ENCODE measurements at places on chromosomes 16 and 17. TPM values are rescaled to one million over a fixed set of nuclear protein-coding genes. Genes with fewer than 3 reads are reported as not detected.

The CCL13 gene
- not detected for total RNA-seq

The ZNF830 gene
- total RNA-seq, result 9.7 TPM

The CNGB1 gene
- total RNA-seq, result not detected

The EME1 gene
- total RNA-seq, result 1.3 TPM

The ACSM2B gene
- not detected for total RNA-seq

The ASIC2 gene
- under 0.01 TPM for total RNA-seq

The PRSS8 gene
- not detected for total RNA-seq

The CDH1 gene
- 1.1 TPM for total RNA-seq

The CTRB2 gene
- total RNA-seq, result not detected

The FN3K gene
- total RNA-seq, result 2.7 TPM

The MLLT6 gene
- 71.6 TPM for total RNA-seq

The KCNH6 gene
- not detected for total RNA-seq

The BRIP1 gene
- total RNA-seq, result 4.0 TPM

The NME2 gene
- 608 TPM for total RNA-seq

The FBXL20 gene
- 22.4 TPM for total RNA-seq

The ZNF469 gene
- 2.2 TPM for total RNA-seq

The MYH8 gene
- not detected for total RNA-seq

The ZP2 gene
- not detected for total RNA-seq

The TM4SF5 gene
- total RNA-seq, result not detected

The NATD1 gene
- 8.6 TPM for total RNA-seq

The PMFBP1 gene
- total RNA-seq, result 1.6 TPM

The ZFP3 gene
- 1.3 TPM for total RNA-seq

The TBX6 gene
- total RNA-seq, result 2.2 TPM

The TBC1D3G gene
- not detected for total RNA-seq

The SPATA22 gene
- total RNA-seq, result 0.27 TPM

The CES4A gene
- total RNA-seq, result 8.1 TPM

The KRTAP2-3 gene
- not detected for total RNA-seq

The LRRC37A gene
- total RNA-seq, result 15.3 TPM

The NUDT16L1 gene
- 48.7 TPM for total RNA-seq

The CLDN6 gene
- 0.27 TPM for total RNA-seq

The NUFIP2 gene
- 278 TPM for total RNA-seq

The CRYBA1 gene
- total RNA-seq, result not detected

The TMEM238L gene
- total RNA-seq, result not detected

The PPY gene
- total RNA-seq, result 0.27 TPM

The KRTAP4-5 gene
- not detected for total RNA-seq

The ALOX12B gene
- total RNA-seq, result 1.1 TPM

The ENPP7 gene
- total RNA-seq, result 0.27 TPM

The CCL1 gene
- total RNA-seq, result not detected

The KAT2A gene
- total RNA-seq, result 24.8 TPM

The CCL17 gene
- total RNA-seq, result not detected

The PAQR4 gene
- 19.4 TPM for total RNA-seq

The ARHGDIG gene
- 0.27 TPM for total RNA-seq

The SCIMP gene
- 0.54 TPM for total RNA-seq

The ZNF205 gene
- 4.8 TPM for total RNA-seq

The NMRAL1 gene
- 112 TPM for total RNA-seq

The SPNS3 gene
- 65.4 TPM for total RNA-seq

The BAIAP3 gene
- 27.7 TPM for total RNA-seq

The KRTAP9-4 gene
- total RNA-seq, result not detected

The ESRP2 gene
- 0.27 TPM for total RNA-seq

The NPIPA3 gene
- total RNA-seq, result 0.27 TPM

The MYO1D gene
- total RNA-seq, result 8.1 TPM

The COG4 gene
- total RNA-seq, result 49.0 TPM

The GUCY2D gene
- total RNA-seq, result 1.9 TPM

The HSPB9 gene
- total RNA-seq, result not detected

The IRX3 gene
- total RNA-seq, result under 0.01 TPM

The PLXDC1 gene
- under 0.01 TPM for total RNA-seq

The ACSM3 gene
- total RNA-seq, result 67.1 TPM

Data from hematopoietic multipotent progenitor cell (in vitro differentiated cells).